ENCODE measurements at places on chromosomes 2 and 18.

DNA sequence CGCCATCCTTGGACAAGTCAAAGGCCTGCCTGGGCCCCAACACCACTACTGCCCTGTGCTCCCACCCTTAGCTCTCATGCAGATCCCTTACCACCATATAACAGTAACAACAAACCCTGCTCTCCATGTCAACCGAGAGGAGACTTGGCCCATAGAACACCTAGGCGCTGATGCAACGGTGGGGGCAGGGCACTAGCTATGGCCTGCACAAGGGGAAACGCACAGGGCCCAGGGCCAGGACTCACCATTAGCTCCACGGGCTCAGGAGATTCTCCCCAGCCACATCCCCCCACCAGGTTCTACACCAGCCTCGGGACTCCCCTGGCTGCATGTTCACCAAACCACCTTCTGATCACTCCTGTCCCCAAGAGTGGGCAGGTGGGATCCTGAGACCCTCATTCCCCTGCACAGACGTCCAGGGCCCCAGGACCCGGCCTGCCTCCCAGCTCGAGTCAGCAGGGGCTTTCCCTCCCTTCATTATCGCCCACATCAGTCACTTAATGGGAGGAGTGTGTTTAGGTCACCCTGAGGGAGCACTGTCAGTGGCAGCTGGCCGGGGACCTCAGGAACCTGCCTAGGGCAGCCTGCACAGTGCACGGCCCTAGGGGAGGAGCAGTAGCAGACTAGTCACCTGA is 29.3 kb downstream of the ANKMY1 start:
- no peak for DNase-seq

DNA sequence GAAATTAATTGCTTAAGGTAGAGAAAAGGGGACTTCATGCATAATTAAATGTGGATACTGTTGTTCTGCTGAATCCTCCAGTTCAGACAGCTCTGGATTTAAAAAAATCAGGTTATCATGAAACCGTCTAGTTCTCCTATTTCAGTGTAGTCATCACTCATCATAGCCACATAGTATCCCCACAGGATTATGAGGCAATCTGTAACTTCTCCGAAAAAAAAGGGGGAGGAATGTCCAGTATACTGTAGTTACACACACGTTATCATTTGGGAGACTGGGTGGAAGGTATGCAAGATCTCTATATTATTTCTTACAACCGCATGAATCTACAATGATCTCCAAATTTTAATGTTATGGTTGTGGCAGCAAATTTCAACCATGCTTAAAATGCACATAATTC is 114.0 kb downstream of the HIBCH start:
- DNase-seq = peak; percentile 91

GRCh38 chr2:88602022-88602421 is 25.2 kb downstream of the EIF2AK3 start:
- no peak for DNase-seq

GRCh38 chr18:74166386-74166785 is 18.1 kb downstream of the TIMM21 start:
- no peak for DNase-seq

GRCh38 chr18:73688851-73689711 is 458.6 kb downstream of the FBXO15 start:
- DNase-seq = peak; percentile 96

DNA sequence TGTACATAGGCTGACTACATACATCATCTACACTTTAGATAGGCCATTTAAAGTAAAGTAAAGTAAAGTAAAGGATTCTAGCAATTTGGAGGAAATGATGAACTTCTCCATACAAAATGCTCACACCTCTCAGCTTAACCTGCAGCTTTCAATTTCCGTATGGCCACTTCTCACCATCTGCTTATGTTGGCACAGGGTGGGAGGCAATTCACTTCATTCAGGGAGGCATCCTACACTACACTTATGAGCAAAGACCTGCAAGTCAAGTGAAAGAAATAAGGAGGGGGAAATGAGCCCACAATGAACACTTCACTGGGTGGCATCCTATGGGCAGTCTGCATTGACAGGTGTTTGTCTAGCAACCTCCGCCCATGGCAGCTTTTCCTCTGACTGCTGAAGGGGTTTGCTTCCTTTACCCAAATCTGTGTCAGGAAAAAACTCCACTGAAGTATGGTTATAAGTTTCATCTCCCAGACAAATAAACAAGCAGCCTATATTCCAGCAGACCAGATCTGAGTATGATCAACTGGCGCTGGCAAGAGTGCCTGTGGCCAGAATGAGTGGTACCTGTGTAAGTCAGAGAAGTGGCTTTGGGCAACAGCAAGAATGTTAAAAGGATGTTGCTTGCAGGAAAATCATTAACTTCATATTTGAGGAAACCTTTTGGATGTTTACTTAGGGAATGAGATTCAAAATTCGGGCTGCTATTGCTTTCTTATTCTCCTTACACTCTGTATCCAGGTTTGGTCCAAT is 449.1 kb downstream of the TGIF1 start:
- DNase-seq = no peak

DNA sequence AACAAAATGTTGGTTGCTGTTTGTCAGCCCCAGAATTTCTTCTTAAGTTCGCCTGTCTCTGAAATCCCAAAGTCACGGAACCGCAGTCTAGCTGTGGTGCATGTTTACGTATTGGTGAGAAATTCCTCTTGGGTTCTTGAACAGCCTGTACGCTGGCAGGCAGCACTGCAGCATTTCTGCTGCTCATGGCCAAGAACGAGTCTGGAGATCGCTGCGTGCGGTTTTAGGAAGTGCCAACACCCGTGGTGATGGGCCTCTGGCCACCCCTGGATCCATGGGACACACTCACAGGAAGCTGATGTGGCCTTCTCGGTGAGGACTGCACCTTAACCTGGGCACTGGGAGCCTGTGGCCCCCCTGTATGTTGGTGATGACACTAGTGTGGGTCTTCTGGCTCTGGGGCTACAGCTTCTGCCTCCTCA is 23.7 kb downstream of the ASB1 start:
- no peak for DNase-seq

- DNase-seq = peak; percentile 42
Observed at GRCh38 chr2:66691031-66691965, 256.4 kb downstream of the MEIS1 start.

DNA sequence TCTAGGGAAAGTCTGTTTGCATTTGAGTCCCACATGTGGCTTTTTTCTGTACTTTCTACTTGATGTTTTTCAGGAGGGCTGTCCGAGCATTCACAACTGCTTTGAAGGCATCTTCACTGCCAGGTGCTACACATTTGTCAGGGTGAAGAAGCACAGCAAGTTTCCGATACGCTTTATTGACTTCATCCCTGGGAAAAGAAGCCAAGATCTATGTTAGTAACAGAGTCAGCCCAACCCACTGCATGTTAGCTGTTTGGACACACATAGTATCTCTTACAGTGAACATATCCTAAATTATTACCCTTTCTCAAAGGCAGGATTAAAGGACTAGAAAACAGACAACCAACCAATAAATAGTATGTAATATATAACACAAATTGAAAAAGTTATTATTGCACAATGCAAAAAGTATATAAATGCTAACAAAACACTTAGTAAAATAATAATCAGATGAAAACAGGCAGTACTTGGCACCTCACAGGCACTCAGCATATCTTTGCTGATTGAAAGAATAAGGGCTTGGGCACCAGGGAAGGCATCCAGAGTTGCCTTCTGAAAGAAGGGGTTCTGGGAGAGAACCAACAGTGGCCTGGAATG is 24.1 kb downstream of the DNAJC27 start:
- no peak for DNase-seq

GRCh38 chr18:79058007-79058406 is 11.2 kb upstream of the ATP9B start:
- DNase-seq = no peak

GRCh38 chr18:76977108-76977621 is 154.8 kb downstream of the ZNF236 start:
- DNase-seq = no peak

- DNase-seq = peak; percentile 58
Observed at GRCh38 chr2:237774811-237775553, 23.6 kb upstream of the RBM44 start.

DNA sequence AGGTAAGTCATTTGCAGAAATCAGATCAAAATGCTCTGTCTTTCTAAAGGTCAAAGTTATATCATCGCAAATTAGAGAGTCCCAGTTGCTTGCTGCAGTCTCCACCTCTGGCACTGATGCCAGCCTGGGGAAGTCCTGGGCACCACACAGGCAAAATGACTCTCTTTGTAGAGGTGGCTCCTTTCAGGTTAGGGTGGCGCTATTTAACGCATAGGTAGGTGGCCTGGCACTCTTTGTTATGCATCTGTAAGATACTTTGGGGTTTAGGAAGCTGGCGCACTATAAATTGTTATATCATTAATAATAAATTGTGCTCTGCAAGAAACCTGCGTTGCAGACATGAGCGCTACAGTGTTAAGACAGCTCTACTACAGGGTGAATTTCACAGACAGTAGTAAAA is 268.5 kb downstream of the ICOS start:
- DNase-seq = no peak

- DNase-seq = no peak
Observed at GRCh38 chr2:38380397-38381130, 3.5 kb upstream of the ATL2 start.

- no peak for DNase-seq
Observed at GRCh38 chr2:31003749-31004148, 134.5 kb downstream of the GALNT14 start.

DNA sequence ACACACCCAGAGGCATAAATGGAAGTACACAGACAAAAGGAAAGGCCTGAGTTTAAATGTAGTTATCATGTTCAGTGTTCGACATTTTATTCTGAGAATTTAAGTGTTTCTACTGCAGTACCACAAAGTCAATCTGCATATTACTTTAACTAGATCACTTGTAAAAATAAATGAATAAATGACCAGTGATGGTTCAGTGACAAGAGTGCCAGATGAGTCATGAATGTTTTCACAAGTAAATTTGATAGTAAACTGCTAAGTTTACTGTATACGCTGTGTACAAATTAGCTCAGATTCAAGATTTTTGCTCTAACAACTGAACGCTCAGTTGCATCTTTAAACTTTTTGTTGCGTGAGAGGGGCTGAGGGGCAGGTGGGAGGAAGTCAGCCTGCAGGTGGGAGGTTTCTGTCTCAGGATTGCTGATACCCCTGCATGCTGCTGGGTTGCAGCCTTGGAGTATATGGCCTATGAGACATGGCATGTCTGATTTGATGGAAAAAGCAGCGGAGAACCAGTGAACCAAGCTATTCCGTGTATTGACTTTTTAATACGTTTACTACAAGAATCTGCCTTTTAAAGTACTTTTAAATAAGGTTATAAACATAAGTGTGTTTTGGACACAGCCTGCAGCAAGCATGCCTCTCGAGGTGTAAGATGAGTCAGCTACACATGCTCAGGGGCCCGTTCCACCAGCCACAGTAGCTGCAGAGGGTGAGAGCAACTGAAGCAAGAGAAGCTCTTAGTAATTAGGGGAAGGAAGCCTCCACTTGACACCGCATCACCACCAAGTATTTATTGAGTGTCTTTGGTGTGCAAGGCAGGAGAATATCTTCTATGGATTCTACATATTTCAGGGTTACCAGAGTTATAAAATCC is 245.1 kb downstream of the NEDD4L start:
- DNase-seq = no peak

DNA sequence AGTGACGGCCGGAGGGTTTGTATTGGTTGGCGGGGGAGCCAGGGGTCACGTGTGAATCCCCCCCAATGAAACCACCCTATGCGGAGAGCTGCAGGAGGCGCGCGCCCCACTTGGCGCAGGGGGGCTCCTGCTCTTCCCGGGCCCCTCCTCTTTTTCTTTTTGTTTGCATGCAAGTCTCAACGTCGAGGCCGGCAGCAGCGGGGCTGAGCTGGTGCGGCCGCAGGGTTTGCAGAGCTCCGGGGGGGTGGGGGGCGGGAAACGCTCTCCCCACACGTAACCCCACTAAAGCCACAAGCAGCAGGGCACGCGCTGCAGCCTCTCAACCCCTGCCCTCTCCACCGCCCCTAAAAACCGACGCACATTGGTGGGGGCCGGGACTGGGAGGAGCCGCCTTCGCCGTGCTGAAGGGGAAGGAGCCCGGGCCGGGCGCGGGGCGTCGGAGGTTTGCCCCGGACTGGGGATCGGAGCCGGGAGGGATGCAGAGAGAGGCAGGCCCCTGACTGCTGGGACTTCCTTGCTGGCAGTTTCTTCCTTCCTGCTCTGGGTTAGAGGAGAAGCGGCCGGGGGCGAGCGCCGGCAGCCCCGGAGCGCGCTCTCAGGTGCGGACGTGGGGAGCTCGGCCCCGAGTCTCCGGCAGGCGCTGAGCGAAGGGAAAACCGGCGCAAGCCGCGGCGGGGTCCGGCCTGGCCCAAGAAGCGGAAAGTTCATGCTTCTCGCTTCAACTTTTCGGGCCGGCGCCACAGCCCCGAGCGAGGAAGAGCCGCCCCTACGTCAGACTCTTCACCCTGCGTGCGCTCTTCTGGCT is 864 bp downstream of the LBH start:
- no peak for DNase-seq

- DNase-seq = no peak
Observed at GRCh38 chr18:76963936-76964335, 141.6 kb downstream of the ZNF236 start.

DNA sequence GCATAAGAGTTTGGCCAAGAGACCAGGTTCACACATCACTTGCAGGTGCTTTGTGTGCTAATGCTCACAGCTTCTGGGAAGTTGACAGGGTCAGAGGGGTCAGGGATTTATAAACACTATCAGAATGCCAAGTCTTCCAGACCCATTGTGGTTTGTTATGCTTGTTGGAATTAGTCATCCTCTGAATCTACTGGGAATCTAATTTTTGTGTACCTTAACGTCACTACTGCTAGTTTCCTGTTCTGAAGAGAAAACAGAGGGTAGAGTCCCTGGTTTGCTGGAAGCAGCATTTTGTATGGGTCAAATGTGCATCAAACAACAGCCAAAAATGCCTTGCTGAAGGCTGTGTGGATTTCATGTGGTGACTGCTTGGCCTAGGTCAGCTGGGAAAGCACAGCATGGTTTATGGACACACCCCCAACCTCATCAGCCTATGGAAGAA is 33.3 kb downstream of the ANTXR1 start:
- peak; percentile 96 for DNase-seq

GRCh38 chr18:22432657-22433137 is 15.0 kb upstream of the CTAGE1 start:
- peak; percentile 96 for DNase-seq

- peak; percentile 77 for DNase-seq
Observed at GRCh38 chr2:148658807-148659722, 14.5 kb downstream of the EPC2 start.

GRCh38 chr2:219286436-219287115 is 7.4 kb downstream of the DNAJB2 start:
- peak; percentile 27 for DNase-seq

DNA sequence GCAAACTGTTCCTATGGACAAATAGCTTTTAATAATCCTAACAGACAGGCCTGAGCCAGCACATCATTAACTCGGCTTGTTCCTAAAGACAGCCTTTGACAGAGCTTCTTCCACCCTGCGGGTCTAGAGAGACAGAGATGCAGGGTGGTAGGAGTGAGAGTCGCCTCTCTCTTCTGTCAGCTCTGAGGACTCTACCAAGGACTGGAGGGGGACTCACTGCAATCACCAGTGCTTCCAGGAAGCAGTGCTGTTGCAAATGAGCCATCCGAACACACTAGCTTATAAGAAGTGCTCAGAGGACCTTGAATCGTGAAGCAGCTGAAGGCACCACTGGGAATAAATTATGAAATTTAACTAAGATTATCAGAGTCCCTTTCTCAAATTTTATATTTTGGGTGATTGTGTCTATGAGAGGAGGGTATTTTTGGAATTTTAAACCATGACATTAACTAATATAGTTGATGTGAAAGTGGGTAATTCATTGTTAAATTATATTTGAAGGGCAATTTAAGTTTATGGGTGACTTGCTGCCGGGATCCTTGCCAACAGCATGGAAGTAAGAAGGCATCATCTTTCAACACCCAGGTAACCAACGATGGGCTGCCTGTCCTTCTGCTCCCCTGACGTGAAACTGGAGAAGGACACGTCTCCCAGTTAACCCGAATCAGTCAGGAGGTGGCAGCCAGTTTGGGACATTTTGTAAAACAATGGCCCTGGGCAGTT is 43.6 kb upstream of the PXDN start:
- no peak for DNase-seq

Data from fibroblast of mammary gland (primary cell).